NCI-H187 treated with DMSO at 0.1 percent for 48 hours (cell line): ENCODE measurements at places on chromosomes 2 and 18.

DNA sequence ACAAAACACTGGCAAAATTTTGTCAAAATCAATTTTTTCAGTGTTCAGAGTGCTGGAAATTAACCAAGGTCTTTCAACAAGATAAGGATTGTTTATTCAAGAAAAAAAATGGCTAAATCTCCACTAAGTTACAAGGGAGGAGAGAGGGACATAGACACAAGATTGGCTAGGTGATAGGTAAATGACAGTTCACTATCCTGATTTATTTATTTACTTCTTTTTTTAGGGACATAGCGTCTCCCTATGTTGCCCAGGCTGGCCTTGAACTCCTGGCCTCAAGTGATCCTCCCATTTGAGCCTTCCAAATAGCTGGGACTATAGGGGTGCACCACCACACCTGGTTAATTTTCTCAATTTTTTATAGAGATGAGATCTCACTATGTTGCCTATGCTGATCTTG is 3.7 kb upstream of the WDR33 start:
- DNase-seq: no peak

DNA sequence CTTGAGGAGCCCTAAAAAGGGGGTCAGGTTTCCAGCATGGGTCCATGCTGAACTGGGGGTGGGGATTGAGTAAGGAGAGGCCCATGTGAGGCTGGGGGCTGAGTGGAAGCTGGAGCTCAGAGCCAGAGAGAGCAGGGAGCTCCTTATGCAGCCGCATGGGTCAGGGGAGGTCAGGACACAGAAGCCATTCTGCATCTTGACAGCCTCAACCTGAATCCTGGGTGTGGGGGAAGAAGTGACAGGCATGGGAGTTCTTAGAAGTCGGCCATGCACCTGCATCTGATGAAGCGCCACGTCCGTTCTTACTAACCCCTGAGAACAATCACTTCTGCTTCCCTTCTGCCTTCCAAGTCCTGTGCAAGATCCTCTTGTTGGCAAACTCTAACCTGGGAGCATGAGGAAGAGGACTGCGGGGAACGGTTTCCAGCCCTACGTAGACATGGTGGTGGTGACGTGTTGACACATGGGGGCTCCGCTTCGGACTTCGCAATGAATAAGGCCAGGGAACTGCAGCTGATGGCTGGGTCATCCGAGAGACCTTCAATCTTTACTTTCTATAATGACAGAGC is 22.3 kb downstream of the GNLY start:
- no peak for DNase-seq

- no peak for DNase-seq
Measured at GRCh38 chr18:25231327-25231691, 120.7 kb downstream of the ZNF521 start.

DNA sequence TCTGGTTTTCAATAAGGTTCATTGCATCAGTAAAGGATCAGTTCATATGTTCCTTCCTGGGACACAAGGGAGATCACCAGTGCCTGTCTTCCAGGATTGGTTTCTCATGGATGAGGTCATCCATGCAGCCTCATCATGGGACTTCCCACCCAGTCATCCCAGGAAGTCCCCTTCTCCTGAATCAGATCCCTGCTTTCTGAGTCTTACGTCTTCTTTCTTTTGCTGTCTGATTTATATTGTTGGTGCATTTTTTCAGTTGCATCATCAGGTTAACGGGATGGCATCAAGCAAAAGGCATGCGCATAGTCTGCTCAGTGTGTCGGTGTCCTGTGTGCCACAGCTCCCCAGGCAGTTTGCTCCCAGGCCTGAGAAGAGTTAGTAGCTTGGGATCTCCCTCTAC is 105.9 kb downstream of the SOX11 start:
- DNase-seq: no peak

DNA sequence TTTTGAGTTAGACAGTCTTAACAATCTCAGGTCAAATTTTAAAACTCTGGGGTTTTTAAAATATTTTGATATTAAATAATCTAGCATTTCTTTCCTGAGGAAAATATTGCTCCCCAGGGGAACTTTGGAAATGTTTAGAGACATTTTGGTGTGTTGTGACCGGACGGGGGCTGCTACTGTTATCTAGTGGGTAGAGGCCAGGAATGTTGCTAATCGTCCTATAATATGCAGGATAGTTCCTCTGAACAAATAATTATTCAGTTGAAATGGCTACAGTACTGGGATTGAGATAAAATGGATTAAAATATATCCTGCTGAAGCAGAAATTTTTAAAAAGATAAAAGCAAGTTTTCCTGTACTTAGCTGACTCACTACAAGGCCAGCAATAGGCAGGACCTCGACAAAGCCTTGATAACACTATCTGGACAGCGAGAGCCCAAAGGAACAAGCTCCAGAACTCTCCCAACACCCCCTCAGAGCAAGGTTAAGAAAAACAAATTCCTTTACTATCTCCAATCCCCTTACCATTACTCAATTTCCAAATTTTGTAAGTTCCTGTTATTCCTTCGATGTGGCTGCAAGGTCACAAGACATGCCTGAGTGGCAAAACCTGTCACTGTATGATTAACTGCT is 1407.4 kb downstream of the SUCLG1 start:
- DNase-seq: no peak

GRCh38 chr2:157839162-157839801 is 36.8 kb downstream of the ACVR1 start:
- peak; percentile 71 for DNase-seq

DNA sequence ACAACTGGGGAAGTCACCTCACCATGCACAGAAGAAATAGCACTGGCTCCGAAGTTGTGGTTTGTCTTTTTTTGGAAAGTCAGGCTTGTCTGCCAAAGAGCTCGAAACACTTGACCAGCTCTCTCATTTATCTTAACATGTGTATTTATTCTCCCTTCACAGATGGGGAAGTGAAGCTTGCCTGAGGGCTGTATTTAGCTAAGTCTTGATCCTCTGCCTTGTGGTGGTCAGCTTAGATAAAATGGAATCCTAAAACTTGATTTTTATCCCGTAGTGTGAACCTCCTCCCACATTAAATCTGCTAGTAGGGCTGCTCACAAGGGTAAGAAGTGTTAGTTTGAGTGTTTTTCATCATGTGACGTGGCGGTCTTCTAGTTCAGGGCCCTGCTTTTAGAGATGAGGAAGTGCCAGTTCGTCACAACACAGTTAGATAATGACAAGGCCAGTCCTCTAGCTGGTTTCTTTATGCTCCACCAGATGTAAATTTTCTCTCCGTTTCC is 89.7 kb downstream of the TMEM247 start:
- no peak for DNase-seq

DNA sequence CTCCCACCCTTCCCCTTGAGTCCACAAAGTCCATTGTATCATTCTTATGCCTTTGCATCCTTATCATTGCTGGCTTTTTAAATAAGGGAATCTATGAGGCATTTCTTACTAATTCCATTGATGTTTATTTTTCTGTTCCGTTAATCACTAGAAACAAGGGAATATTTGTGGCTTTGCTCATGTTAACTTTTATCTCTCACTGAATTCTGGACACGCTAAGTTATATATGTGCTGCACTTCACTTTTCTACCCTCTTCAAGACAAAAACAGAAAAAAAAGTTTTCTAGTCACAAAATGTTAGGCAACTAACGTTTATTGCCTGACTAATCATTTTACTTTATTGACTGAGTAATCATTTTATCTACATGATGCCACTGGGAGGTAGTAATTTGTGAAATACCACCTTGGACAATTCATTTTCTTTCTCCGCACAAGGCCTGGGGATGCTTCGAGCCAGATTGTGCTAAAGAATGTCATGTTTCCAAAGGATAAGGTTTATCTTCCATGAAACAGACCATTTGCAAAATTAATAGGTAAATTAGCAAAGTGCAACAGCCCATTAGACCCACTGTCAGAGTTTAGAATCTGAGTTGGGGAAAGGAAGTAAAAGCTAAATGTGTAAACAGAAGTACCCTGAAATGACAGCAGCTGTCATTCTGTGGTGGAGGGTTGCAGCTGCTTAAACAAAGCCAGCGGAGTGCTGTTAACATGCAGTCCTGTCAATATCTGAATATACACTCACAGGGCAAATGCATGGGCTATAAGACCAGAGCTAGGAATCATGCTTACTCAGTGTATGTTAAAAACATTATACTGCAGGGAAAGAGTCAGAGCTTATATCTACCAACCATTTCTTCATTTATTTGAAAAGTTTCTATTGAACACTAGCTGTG is 658.7 kb downstream of the CNTNAP5 start:
- no peak for DNase-seq

DNA sequence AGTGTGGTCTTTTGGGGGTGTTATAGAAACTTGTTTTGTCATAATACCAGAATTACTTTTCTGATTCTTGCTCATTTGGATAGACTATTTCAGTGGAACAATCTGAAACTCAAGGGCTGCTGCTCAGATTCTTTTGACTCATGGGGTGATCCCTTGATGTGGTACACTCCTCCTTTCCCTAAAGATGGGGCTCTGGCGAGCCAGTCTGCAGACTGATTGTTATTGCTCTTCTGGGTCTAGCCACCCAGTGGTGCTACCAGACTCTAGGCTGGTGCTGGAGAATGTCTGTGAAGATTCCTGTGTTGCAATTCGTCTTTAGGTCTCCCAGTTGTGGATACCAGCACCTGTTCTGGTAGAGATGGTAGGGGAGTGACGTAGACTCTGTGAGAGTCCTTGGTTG is 4.2 kb upstream of the MARS2 start:
- no peak for DNase-seq

- DNase-seq: no peak
Measured at GRCh38 chr18:2919600-2919999, 72.8 kb downstream of the EMILIN2 start.

DNA sequence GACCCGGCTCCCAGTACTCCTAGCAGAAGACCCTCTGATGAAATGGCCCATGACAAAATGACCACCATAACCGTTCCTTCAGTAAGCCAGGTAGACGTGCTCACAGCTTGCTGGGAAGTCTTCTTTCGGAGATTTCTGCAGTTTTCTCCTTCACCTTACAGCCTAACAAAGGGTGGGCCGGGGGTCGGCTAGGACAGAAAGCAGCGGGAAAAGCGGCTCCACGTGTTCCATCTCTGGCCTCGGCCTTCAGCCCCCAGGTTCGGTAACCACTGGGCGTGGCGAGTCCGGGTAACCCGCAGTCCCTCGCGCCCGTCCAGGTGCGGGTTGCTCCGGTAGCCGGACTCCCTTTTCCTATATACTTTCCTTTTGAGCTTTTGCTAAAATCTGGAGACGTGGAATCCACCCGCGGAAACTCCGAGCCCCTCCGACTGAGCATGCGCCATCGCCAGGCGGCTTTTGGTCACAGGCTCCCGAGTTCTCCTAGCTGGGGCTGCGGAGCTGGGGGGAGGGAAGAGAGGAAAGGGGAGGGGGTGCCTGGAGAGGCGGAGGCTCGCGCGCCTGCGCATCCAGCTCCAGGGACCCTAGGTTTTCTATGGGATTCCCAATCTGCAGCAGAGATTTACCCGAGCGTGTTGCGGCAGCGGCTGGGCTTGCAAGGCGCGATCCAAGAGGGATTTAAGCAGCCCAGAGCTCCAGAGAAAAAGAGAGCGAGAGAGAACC is at the start of gene VSNL1:
VSNL1 (plus strand) TSS at position 604 of the 720 bp plus-strand sequence. CDS start 51,379 bp downstream, outside the sequence.
- peak; percentile 93 for DNase-seq

- no peak for DNase-seq
Measured at GRCh38 chr2:239438995-239439753, 38.4 kb upstream of the HDAC4 start.

GRCh38 chr2:3307236-3307635 is 70.4 kb downstream of the EIPR1 start:
- no peak for DNase-seq

- no peak for DNase-seq
Measured at GRCh38 chr2:73292906-73293533, 328 bp downstream of the EGR4 start.

DNA sequence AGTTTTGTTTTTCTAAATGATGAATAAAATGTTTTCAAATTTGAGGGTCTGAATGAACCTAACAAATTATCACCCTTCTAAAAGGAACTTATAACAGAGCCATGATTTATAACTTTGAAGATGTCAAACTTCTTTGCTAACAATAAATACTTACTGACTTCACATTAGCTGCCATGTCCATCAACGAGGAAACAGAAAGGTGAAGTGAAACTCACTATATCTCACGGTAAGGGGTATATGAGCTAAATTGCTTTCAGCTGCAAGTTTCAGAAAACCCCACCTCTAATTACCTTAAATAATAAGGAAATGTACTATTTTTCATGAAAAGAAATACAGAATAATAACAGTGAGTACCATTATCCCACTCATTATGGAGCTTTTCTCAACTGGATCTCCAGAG is 350.8 kb upstream of the NT5C1B start:
- DNase-seq: no peak

DNA sequence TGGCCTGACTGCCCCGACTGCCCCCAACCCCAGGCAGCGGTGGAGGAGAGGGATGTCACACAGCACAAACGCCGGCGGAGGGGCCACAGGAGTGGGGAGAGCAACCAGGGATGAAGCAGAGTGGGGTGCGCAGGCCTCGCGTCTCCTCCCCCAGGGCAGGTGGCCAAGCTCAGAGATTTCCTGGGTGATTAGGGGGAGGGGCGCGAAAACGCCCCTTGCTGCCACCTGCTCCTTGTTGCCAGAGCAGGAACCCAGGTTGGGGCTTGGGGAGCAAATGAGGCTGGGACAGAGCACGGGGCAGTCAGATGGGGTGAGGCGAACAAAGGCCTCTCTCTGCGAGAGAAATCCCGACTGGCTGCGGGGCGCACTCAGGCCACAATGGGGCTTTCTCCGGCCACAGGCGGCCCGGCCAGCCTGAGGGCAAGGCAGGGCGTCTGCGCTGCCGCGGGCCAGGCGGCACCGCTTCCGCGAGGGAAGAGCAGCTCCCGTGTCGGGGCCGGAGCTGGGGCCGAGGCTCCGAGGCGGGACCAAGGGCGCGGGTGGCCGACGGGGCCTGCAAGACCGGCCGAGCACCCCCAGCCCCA is 11.5 kb downstream of the TEX44 start:
- DNase-seq: no peak

DNA sequence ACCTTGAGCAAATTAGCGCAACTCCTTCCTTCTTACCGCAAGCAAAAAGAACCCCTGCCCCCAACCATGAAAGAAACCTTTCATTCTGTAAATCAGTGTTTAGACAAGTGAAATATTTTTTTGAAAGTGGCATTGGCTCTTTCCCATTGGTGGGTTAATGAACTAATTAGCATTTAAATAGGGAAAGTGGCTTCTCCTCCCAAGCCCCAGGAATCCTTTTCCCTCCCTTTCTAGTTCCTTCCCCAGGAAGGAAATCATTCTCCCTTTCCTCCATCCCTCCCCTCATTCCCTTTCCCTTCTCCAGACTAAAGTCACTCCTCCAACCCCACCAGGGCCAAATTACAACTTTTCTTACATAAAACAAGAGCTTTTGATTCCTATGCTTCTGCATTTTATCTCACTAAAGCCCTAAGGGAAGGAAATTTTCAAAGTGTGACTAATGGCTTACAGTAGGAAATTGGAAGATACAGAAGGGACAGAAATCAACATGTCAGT is 22.9 kb upstream of the TYMS start:
- DNase-seq: no peak
